ENCODE measurements at places on chromosomes 3 and 15.

- no peak for DNase-seq
Observed at GRCh38 chr15:90851940-90852339, 16.4 kb upstream of the FURIN start.

- DNase-seq: no peak
Observed at GRCh38 chr3:151316267-151316991, at the start of gene GPR87. TSS of gene GPR87 (minus strand) at chr3:151316820. CDS start at chr3:151300100, 16,720 bp downstream.

DNA sequence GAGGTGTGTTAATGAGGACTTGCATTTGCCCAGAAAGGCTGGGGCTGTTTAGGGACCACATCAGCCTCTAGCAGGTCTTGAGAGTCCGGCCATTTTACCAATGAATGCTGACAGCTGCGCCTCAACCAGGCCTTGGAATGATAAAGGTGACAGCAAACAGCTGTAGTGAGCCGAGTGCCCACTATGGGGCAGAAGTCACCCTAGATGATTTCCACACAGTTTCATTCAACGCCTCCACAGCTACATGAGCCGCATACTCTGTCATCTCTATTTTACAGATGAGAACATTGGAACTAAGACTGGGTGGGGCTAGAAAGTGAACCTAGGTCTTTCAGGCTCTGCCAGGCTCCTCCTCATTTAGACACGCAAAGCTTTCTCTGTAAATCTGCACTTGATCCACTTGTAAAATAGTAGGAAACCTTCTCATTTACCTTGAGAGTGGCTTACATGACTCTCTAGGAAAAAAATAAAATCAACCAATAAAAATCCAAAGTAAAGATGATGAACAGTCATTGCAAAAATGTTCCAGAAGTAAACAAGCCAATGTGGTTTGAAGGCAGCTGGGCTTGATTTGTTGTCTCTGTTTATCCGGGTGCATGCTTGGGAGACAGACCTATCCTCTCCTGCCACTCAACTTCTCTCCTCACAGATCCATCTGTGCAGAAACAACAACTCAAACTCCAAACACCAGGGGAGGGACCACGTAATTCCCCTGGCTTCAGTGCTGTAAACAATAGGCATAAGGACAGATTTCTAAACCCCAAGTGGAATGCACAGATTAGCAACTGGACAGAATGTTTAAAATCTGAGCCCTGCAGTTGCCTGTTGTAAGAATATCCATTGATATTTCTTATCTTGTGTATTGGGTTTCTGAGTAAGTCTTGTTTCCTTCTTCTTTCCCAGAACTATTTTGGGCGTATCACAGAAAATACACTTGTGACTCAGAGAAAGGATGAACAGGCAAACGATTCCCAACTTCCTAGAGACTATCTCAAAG lies 31.5 kb upstream of the LDHAL6B start:
- no peak for DNase-seq

DNA sequence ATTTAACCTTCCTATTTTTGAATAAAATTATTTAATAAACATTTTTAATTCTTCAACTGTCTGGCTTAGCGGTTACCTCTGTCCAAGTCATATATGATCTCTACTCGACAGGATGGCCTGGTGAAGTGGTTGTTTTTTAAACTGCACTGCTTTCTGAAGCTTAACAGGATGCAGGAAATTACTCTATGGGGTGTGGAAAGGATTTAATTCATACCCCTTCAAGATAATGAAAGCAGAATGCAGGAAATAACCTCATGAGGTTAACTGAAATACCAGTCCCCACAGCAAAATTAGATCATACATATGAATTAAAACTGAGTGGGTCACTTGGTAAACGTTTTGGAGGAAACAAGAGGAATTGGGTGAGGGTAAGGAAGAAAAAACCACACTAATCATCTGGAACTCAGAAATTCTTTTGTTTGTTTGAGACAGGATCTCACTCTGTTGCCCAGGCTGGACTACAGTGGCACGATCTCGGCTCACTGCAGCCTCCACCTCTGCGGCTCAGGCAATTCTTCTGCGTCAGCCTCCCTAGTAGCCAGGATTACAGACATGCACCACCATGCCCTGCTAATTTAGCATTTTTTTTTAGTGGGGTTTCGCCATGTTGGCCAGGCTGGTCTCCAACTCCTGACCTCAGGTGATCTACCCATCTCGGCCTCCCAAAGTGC lies 50.1 kb downstream of the LYSMD4 start:
- DNase-seq: no peak

DNA sequence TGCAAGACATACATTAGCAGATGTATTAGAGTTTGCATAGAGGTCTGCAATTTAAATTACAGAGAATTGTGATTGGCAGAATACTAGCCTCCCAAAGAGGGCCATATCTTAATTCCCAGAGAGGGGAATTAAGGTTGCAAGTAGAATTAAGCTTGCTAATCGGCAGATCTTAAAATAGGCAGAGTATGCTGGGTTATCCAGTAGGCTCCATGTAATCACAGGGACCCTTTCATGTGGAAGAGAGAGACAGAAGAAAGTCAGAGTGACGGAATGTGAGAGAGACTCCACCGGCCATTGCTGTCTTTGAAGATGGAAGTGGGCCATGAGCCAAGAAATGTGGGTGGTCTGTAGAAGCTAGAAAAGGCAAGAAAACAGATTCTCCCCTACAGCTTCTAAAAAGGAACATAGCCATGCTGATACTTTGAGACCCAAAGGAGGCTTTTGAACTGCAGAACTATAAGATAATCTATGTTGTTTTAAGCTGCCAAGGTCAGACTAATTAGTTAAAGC lies 38.8 kb downstream of the IMPG2 start:
- DNase-seq: no peak

GRCh38 chr3:48189321-48189720 lies 1.1 kb upstream of the CDC25A start:
- no peak for DNase-seq

Measured in effector memory CD4-positive, alpha-beta T cell (primary cell).